ENCODE measurements at places on chromosomes 7 and 10.

DNA sequence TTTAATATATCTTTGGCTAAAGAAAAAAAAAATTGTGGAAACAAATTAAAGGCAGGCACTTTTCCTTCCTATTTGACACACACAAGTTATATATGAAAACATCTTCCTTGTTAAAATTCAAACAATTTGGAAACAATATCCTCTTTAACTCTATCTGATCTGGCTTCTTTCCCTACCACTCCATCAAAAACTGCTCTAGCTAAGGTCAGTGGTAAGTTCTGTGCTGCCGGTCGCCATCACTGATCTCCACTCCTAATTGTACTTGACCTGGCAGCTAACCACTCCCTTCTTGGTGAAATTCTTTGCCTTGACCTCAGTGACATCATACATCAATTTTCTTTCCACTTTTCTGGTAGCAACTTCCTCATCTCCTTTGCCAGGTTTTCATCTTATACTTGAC lies 47.9 kb upstream of the MRLN start:
- no peak for DNase-seq

GRCh38 chr7:94698275-94698674 lies 42.3 kb upstream of the SGCE start:
- no peak for DNase-seq

- no peak for DNase-seq
Measured at GRCh38 chr10:396535-397220, 261.4 kb downstream of the ZMYND11 start.

DNA sequence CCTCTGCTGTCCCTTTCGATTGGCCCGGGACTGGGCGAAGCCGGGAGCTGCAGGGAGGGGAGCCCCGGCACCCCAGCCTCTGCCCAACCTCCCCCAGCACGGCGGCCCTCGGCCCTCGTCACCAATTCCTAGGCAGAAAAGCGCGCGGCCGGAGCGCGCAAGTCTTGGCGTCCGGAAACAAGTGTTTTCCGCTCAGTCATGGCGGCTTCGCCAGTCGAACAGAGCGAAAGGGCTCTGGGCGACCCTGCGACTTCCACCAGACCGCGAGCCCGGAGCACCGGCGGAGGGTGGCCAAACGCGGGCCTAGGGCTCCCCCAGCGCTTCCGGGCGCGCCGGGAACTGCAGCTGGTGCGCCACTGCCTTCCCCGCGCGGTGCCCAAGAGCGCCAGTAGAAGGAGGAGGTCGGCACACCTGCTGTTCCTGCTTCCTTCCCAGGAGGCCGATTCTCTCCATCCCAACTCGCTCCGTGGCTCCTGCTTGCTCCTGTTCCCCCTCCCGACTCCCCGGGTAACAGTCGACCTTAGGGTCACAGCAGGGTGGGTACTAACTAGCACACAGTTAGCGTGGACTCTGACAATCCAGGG lies 729.9 kb downstream of the ZWINT start:
- DNase-seq = no peak

- DNase-seq = no peak
Measured at GRCh38 chr10:28878236-28878970, 201.1 kb downstream of the BAMBI start.

- no peak for DNase-seq
Measured at GRCh38 chr7:114740095-114740494, 181.8 kb upstream of the MDFIC start.

DNA sequence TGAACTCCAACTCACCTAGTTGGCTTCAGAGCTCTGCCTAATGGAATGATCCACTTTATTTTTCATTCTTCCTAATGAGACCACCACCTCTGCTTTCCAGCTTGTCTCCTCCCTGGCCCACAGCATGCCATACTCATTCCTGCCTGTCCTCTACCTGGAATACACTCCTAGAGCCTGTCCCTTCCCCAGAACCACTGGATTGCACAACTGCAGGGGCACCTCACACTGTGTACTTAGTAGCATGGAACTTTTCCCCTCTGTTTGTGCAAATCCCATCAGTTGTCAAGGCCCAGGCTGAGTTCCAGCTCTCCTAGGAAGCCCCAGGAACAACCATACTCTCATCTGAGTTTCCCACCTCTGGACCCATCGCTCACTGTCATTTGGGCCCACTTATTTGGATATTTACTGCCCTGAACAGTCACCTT lies 15.6 kb downstream of the ALDH18A1 start:
- DNase-seq = no peak

- DNase-seq = no peak
Measured at GRCh38 chr10:125468278-125468677, 214.7 kb downstream of the TEX36 start.

DNA sequence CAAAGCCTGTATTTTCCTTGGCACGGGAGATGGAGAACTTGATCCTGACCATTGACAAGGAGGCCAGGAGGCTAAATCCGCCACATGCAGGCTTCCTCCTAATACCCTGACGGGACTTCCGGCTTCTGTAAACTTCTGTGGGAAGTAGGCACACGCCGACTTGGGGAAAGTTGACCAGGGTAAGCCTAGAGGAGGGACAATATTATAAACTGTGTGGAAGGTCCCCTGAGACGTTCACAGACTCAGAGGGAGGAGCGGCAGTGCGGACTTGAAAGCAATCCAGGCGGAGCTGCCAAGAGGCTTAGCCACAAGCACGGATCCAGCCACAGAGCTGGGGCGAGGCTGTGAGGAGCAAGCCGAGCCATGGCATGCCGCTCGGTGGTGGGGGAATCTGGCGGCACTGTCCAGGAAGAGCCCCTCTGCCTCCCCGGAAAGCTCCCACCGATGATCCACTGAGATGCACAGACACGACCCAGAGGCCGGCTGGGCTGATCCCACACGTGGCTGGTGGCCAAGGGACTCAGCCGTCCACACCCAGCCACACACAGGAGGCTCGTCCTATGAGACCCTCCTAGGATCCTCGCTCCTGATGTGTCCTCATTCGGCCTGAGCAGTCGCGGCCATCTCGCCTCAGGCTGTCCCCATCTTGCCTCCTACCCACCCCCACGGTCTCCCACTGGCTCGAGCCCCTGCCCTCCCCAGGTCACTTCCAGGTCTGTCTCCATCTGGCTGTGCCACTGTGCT lies 40.0 kb upstream of the INSIG1 start:
- DNase-seq = no peak

DNA sequence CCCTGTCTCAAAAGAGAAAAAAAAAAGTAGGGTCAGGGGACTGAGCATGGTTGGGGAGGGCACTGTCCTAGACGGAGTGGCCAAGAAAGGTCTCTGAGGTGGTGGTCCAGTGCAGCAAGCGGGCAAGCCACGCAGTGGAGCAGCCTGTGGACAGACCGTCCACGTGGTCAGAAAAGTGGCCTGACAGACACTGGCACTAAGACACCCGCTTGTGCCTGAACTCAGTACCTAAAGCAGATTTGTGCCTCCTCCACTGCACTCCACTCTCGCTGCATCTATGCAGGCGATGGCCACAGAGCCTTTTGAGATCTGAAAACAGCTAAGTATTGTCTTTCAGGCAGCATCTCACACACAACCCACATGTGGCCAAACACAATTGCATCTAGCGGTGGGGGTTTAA lies 8.8 kb downstream of the ASB10 start:
- no peak for DNase-seq

GRCh38 chr10:11164551-11164802 lies 146.8 kb downstream of the CELF2 start:
- DNase-seq = no peak

GRCh38 chr7:14271441-14271840 lies 282.0 kb upstream of the ETV1 start:
- DNase-seq = no peak
